ENCODE measurements at places on chromosomes 1 and 21.

GRCh38 chr21:43321611-43322010, 105.3 kb downstream of the SIK1 start:
- no peak for DNase-seq

DNA sequence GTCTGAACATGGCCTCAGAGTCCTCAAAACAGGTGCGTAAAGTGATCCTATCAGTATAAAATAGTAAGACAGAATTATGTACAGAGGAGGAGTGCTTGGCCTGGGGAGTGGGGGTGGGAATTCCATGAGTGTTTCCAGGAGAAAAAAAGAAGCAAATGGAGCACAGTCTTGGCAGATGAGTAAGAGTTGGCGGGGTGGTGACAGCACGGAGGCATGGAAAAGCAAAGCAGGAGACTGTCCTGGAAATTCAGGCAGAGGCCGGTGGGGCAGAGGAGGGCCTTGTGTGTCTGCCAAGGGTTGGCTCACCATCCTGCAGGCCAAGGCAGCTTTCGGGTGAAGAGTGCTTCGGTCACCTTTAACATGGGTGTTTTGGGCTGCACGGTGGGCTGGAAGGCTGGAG, 63.4 kb downstream of the OPTC start:
- DNase-seq: no peak

- DNase-seq: no peak
Measured at GRCh38 chr1:150530491-150531159, 15.1 kb downstream of the FALEC start.

- DNase-seq: no peak
Measured at GRCh38 chr1:80657044-80657643, 1143.6 kb upstream of the ADGRL2 start.

DNA sequence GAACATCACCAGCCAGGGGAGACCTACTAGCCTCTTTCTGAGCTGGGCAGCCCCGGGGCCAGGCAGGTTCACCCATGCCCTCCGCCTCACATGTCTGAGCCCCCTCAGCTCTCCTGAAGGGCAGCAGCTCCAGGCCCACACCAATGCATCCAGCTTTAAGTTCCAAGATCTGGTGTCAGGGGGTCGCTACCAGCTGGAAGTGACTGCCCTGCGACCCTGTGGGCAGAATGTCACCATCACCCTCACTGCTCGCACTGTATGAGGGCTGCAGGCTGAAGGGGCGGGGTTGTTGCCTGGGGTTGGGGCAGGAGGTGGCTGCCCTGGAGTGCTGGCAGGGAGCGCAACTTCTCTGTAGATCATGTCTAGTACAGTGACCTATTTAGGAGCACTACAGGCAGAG, 8.5 kb upstream of the PTPN7 start:
- DNase-seq: no peak

GRCh38 chr1:210826686-210827085, 307.3 kb downstream of the KCNH1 start:
- DNase-seq: no peak

DNA sequence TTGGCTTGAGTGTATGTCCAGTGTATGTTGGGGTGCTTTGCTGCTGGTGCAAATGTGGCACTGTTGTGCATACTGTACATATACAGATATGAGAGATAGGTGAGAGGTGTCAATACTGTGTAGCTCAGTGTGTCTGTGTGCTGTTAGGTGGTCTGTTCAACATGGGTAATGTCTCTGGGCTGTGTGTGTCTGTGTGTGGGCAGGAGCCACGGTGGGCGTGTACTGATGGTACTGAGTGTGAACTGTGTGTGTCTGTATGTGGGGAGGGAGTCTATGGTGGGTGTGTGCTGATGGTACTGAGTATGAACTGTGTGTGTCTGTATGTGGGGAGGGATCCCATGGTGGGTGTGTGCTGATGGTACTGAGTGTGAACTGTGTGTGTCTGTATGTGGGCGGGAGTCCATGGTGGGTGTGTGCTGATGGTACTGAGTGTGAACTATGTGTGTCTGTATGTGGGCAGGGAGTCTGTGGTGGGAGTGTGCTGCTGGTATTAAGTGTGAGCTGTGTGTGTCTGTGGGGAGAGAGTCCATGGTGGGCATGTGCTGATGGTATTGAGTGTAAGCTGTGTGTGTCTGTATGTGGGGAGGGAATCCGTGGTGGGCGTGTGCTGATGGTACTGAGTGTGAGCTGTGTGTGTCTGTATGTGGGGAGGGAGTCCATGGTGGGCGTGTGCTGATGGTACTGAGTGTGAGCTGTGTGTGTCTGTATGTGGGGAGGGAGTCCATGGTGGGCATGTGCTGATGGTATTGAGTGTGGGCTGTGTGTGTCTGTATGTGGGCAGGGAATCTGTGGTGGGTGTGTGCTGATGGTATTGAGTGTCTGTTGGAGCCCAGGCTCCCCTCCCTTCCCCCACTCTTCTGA, 32.2 kb upstream of the FOXO6 start:
- no peak for DNase-seq

All from activated CD8-positive, alpha-beta memory T cell treated with anti-CD3 and anti-CD28 coated beads, Interleukin-2, amount 50 U/mL, for 4 hours (primary cell).